ENCODE measurements at places on chromosomes 13 and 19.
A peak's percentile ranks its signal among the peaks of the same experiment; 100 is the strongest.

DNA sequence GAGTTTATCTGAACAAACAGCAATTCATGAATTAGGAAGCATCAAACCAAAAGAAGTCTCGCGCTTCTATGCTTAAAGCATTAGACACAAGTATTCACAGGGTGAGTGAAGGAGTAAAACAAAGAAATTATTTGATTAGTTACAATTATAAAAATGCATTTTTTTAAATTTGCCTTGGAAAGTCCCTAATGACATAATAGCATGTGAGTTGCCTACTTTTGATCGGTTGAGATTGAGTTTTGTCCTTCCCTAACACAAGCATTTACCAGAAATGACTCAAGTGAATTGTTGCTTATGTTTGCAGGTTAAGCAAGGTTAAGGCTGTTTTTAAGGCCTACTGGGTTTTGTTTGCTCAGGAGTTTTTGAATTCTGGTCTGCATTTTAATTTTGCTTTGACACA lies 389 bp upstream of the ZNF649 start:
- DNase-seq: no peak

DNA sequence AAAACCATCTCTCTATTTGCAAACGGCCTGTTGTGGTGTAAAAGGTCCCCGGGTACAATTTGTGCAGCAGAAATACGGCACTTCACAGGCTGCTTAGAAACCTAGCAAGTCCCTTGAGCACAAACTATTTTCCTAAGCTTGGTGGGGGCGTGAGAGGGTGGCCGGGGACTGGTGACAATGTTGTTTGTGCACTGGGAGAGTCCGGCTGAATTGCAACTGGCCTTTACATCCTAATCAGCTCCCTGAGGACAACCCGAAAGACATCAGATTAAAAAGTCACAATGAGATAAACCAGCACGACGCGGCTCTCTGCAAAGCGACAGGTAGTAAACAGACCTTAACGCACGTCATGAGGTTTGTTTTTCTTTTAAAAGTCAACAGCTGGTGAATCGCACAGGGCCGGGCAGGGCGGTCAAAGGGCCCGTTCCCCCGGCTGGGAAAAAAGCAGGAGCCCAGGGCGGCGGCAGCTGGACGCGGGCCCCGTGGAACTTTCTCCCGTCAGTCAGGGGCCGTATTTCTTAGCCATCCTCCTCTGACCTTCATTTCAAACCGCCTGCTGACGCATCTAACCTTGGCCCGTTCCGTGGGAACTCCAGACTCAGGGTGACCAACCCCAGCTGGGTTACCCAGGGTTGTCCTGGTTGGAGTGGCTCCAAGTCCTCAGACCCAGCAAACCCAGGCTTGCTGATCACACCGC lies 112.3 kb downstream of the GADD45B start:
- no peak for DNase-seq

DNA sequence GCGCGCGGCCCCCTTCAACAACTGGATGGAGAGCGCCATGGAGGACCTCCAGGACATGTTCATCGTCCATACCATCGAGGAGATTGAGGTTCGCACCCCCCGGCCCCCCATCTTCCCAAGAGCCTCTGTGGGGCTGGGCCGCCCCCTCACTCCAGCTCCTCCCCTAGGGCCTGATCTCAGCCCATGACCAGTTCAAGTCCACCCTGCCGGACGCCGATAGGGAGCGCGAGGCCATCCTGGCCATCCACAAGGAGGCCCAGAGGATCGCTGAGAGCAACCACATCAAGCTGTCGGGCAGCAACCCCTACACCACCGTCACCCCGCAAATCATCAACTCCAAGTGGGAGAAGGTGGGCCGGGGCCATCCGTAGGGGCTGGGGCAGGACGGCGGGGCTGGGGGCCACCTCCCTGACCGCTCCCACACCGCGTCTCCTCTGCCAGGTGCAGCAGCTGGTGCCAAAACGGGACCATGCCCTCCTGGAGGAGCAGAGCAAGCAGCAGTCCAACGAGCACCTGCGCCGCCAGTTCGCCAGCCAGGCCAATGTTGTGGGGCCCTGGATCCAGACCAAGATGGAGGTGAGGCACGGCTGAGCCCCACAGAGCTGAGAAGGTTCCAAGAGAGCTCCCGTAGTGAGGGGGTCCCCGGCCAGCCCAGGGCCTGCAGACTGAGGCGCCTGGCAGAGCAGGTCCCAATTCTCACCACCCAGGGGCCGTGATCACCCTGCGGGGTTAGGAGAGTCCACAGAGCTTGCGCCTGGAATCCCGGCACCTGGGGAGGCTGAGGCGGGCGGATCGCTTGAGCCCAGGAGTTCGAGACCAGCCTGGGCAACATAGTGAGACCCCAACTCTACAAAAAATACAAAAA lies 20.1 kb downstream of the CAPN12 start:
- DNase-seq: no peak

DNA sequence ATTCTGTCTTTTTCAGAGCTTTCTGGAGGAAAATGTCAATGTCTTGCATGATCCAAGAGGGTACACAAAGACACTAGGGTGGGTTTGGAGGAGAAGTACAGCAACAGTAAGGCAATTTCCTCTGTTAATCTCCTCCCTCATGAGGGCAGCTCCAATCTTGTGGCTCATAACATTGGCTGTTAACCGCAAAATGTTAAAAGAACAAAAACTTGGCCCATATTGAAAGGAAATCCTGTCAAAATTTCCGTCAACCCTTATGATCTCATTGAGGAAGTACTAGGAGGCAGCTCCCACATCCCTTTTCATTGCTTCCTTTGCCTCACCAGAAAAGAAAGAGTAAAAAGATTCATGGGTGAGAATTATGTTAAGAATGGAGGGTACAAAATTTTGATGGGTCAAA lies 11.6 kb downstream of the OXGR1 start:
- no peak for DNase-seq

DNA sequence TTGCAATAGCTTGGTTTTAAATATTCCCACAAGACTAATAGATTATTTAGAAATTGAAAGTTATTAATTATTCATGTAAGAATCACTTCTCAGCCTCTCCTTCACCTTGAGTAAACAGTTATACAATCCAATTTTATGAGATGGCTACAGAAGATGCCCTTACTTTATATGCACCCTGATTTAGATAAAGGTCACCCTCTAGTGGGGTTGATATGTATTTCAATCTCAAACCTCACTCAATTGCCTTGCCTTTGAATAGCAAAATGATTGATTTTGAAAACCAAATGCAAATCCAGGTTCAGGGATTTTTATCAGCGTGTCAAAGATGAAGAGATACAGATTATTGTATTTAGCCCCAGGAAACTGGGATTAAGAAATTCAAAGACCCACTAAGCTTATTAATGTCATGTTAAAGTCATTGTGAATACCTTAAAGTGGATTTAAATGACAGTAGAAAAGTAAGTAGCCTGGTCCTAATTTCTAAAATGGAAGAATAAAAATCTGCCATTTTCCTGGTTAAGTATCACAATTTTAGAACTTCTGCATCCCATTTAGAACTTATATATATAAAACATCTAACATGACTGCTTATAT lies 305.1 kb downstream of the ITGBL1 start:
- DNase-seq: peak; percentile 56

GRCh38 chr13:32121316-32121715 lies 89.7 kb downstream of the FRY start:
- DNase-seq: no peak

DNA sequence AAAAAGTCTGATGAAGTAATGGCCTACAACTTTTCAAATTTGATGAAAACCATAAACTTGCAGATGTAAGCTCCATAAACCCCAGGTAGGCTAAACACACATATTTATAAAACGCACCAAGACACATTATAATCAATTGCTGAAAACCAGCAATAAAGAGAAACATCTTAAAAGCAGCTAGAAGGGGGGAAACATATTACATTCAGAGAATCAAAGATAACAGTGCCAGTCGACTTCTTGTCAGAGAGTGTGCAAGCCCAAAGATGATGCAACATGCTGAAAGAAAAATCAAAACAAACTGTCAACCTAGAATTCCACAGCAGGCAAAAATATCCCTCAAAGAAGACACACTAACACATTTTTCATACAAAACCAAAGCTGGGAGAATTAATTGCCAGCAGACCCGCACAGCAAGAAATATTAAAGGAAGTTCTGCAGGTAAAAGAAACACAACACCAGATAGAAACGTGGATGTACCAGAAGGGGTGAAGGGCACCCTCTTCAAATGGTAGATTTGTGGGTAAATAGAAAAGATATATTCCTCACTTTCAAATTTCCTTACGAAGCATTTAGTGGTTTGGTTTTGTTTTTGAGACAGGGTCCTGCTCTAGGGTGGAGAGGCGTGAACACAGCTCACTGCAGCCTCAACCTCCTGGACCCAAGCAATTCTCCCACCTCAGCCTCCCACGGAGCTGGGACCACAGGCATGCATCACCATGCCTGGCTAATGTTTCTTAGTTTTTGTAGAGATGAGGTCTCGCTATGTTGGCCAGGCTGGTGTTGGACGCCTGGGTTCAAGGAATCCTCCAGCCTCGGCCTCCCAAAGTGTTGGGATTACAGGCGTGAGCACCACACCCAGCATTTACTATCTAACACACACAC lies 16.5 kb upstream of the ATP1A3 start:
- no peak for DNase-seq

Data from MCF 10A (cell line).